Right ventricle myocardium superior (tissue), 1 donor: ENCODE measurements at places on chromosomes 2 and 18.

- DNase-seq, result no peak
Measured at GRCh38 chr2:230798769-230799399, 65.9 kb upstream of the ITM2C start.

- no peak for DNase-seq
Measured at GRCh38 chr2:100983684-100984310, 18.3 kb upstream of the RPL31 start.

DNA sequence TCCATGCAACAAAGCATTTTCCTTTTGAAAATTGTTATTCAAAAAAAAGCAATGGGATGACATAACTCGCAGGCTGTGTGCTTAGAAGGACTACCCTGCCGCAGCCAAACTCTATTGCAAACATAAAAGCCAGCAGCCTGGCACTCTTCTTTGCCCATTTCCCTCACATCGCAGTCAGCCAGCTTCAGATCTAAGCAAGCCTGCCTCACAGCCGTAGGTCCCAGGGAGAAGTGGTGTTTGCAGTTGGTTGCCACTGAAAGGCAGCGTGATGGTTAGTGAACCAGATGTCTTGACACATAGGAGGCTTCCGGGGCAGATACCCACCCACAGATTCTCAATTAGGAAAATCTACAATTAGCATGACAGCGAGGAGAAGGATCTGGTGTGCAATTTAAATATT is 655.2 kb downstream of the RNF144A start:
- no peak for DNase-seq

DNA sequence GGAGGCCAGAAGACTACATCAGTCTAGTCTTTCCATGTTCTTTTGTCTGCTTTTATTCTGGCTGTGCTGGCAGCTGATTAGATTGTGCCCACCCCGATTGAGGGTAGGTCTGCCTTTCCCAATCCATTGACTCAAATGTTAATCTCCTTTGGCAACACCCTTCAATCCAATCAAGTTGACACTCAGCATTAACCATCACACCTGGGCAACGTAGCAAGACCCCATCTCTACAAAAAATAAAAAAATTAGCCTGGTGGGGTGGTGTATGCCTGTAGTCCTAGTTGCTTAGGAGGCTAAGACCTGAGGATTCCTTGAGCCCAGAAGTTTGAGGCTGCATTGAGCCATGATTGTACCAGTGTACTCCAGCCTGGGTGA is 33.5 kb downstream of the EML4 start:
- no peak for DNase-seq

DNA sequence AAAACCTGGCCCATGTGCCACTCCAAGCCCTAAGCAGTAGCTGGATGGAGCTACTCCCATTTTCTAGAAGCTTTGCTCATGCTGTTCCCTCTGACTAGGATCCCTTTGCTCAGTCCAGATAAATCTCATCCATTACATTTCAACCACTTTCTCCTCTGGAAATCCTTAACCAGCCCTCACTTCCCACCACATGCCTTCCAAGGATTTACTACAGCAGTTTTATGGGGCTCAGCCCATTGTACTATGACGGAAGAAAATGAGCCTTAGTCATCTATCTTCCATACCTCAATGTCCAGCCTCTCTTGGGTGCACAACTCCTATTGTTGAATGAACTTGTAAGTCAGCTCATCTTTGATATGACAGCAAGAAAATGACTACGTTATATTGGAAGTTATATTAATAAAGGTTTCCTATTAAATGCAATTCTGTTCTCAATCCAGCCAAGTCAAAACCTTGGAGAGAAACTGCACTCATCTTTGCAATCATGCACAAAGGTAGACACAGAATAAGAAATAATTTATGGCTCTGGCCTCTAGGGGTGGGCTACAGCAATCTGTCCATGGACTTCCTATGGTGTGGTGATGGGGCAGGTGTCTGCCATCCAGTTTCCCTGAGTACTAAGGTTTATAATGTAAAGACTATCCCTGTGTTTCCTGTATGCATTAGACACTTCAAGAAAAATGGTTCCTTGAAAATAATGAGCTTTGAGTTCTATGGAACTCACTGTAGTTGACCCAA is 3.4 kb downstream of the B4GALT6 start:
- no peak for DNase-seq

GRCh38 chr2:28663359-28663758 is 88.3 kb upstream of the PPP1CB start:
- DNase-seq, result no peak

DNA sequence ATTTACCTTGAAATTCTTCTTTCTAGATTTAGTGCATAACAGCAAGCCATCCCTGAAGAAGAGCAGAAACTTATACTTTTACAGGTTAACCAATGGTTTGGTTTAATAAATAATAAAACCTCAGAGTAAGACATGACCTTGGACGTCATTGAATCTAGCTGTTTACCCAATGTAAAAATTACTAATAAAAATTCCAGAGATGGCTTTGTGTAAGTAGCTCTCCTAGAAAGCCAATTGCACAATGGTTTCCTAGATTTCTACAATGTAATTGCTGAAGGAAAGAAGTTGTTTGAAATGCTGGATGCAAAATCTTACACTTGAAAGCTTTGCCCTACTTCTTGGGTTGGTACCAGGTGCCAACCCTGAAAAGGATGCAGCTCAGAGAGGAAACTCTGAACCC is 1.5 kb downstream of the XDH start:
- no peak for DNase-seq
